ENCODE measurements at places on chromosomes 5 and 9.

- DNase-seq: no peak
These were observed 45.5 kb upstream of the LARP1 start for GRCh38 chr5:154709368-154710305.

DNA sequence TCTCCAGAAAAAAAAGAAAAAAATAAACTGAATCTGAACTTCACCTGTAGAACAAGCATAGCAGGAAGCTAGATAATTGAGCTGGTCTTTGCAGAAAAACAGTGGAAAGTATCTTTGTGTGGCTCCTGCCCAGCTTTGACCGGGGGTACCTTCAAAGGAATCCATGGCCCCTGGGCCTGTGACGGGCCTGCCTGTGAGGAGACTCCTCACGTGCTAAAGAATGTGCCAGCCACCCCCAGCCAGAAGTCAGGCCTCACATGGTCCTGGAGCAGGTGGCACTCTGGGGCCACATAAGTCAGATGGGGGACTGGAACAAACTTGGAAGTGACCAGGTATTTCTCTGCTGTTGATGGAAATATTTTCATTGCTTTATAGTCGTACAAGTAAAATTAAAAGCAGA lies 4.1 kb downstream of the NDUFS6 start:
- DNase-seq: no peak

- peak; percentile 70 for DNase-seq
These were observed 739 bp downstream of the PPP2CA start for GRCh38 chr5:134224888-134225779.

- no peak for DNase-seq
These were observed 57.2 kb downstream of the MLANA start for GRCh38 chr9:5947912-5948311.

GRCh38 chr5:135337064-135337463 lies 62.0 kb downstream of the MACROH2A1 start:
- no peak for DNase-seq

DNA sequence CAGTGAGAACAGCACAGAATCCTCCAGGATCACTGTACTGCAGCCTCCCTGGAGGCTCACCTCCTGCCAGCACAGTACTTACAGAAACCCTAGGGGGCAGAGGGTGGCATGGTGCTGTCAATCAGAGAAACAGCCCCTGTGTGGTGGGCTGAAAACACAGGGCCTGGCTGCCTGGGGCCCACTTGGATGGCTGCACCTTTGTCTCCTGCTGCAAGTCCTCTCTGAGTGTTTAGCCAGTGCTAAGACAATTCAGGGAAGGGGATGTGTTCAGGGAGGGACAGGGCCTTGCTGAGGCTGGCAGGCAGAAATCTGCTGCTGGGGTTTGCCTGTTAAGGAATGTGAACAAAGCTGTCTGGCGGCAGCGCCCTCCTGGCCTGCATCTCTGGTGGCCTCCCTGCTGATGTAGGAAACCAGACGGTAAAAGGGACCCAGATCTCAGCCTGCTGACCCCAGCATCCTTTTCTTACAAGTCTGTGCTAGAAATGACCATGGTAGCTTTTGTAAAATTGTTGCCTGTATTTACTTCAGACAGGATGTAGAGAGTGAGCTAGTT lies 39.5 kb downstream of the PRRC2B start:
- DNase-seq: no peak

DNA sequence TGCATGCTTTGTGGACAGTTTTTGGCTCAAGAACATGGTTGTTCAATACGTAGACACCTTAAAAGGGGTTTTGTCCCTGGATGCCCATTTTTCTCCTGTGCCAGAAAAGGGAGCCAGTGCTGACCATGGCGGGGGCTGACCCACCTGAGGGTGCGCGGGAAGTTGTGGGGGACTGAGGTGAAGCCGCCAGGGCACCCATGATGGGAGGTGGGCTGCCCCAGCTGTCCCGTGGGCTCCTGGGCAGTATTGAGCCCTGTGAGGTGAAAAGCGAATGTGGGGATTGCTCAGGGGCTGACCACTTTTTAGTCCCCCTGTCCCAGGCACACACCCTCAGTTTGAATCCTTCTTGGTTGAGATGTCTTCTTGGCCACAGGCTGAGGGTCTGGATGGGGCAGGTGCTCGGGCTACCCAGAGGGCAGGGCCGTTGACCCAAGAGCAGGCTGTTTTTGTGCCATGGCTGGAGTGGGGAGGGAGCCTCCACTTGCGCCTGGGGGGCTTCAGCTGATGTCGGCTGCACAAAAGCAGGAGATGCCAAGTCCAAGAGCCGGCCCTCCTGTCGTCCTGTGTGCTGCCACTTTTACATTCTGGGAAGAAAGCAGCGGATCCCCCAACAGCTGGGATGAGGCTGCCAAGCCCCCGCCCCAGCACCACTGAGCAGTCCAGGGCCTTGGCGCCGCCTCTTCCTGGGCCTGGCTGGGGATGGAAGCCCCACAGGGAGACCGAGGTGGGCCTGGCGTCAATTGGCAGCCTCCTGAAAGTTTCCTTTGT lies 120.1 kb downstream of the WNK2 start:
- DNase-seq: no peak

DNA sequence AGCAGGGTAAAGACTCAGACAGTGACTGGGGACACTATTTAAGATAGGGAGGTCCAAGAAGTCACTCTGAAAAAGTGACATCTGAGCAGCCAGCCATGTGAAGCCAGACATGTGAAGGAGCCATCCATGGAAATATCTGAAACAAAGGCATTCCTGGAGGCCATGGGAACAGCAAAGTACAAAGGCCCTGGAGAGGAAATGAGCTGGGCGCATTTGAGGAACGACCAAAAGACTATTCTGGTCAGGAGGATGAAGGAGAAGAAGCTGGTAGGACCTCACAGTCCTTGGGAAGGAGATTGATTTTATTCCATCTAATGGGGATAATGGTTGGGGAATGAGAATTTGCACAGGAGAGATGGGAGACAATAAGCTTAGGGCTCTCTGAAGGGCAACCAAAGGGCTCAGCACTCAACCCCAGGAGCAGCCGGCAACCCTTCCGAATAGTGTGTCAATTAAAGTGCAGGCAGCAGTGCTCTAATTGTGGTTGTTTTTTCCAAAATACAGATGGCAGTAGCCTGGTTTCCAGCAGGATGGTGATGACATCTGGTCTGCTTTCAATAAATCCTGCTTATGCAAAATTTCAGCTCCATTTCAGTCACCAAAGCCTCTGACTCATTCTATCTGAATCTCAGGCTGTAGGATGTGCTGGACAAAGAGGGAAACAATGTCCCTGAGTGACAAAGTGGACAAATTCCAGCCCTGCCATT lies 26.7 kb downstream of the FOXI1 start:
- DNase-seq: no peak

All from activated naive CD4-positive, alpha-beta T cell treated with Interleukin-2 at 50 U/mL for 16 hours (primary cell).